Esophagus squamous epithelium (tissue), 5 donors: ENCODE measurements at places on chromosomes 5 and 9.

GRCh38 chr5:39698838-39699560 is 274.2 kb upstream of the DAB2 start:
- DNase-seq = no peak

GRCh38 chr9:126743041-126743440 is 61.8 kb upstream of the ZBTB43 start:
- DNase-seq = no peak

DNA sequence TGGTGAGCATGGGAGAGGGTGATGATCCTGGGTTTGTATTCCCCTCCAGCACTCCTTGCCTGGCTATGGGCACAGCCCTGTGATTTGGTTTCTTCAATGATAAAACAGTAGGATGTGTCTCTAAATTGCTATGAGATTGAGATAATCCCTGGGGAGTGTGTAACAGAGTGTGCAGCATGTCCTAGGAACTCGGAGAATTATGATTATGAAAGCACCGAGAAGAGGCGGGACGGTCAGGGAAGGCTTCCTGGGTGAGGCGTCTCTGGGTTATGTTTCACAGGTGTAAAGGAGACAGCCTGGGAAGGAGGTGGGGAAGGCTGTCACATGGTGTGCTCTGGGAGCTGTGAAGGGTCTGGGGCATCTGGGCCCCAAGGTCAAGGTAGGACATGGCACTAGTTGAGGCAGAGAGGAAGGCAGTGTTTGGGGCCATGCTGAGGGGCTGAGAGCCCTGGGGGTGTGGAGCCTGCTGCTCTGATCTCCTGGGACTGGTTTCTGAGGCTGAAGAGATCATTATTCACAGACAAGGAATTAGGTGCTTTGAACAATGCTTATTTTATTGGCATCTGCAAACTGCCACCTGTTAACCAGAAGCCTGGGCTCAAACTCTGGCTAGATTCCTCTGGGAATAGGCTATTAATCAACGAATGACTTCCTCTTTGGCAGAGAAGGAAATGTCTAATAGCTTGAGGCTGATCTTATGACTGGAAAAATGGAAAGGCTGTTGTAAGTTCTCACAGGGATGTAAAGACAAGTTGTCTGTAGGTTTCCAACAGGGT is 73.8 kb upstream of the IL12B start:
- DNase-seq = no peak

- DNase-seq = no peak
These were observed 17.4 kb upstream of the FLT4 start for GRCh38 chr5:180666812-180667211.

GRCh38 chr9:1879501-1879900 is 135.6 kb upstream of the SMARCA2 start:
- no peak for DNase-seq

DNA sequence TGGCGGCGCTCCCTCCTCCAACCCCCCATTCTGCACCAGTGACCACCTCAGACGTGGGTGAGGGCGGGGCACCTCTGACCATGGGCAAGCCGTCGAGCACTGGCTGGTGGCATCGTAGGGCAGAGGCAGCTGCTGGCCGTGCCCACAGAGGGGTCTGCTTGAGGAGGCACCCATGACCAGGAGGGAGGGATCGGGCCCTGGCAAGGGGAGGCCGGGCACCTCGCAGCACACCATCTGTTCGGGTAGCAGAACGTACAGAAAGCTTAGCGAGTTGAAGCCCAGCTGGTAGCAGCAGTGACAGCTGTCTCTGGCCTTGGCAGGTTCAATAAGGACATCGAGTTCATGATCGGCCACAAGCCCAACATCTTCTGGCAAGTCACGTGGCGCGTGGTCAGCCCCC is 4.3 kb upstream of the SLC6A18 start:
- DNase-seq = no peak

- DNase-seq = no peak
These were observed 4.6 kb downstream of the SLC35A4 start for GRCh38 chr5:140569197-140569596.

DNA sequence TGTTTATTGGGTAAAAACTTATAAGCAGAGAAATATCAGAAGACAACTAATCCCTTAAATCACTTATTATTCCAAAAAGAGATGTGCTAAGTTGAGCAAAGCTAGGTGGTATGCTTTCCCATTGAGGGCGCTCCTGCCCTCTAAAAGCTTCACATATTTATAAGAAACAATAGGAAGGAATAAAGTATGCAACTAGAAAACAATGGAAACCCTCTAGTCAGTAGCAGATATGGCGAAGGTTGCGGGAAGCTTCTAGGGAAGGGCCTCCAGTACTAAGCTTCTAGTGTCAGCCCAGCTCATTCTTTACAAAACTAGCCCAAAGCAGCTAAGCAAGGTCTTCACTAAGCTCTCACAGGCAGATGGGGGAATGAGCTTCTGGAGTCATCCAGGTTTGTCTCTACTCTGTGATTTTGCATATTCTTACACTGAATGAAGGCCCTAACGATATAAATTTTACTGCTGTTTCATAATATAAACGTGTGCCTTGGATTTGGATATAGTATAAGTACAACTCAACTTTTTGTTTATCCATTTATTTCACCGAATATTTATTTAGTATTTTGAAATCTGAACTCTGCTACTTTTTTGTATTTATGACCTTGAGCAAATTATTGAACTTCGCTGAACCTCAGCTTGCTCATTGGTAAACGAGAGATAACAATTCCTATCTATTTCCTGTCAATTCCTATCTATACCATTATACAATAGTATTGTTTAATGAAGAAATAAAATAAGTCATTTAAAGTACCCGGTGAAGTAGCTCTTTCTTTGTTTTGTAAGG is 571.4 kb downstream of the ELAVL2 start:
- DNase-seq = no peak

GRCh38 chr9:101435601-101436079 is at the start of gene ALDOB:
ALDOB (minus strand) TSS chr9:101435774; CDS start chr9:101430887, 4,887 bp downstream.
- no peak for DNase-seq

- no peak for DNase-seq
These were observed 30.0 kb upstream of the SLC12A7 start for GRCh38 chr5:1141834-1142233.

GRCh38 chr5:109898269-109899162 is 208.8 kb downstream of the MAN2A1 start:
- DNase-seq = no peak

DNA sequence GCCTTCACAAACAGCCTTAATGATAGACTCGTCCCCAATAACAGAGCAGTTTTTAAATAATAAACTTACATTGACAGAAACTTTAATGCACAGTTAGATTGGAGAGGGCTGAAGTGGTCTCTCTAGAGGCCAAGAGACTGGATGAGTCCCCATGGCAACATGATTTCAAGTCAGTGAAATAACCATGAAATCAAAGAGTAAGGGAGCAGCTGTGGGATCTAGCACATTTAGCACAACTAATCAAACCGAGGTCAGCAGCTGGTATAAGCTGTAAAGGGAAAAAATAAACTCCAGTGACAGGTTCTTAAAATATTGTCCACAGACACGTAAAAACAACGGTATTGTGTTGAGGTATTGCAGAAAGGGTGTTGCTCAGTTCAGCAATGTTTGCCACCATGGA is 916.6 kb downstream of the DNAH5 start:
- DNase-seq = no peak

GRCh38 chr9:110912419-110913291 is 125.6 kb downstream of the LPAR1 start:
- DNase-seq = no peak

- no peak for DNase-seq
These were observed 69.3 kb downstream of the SNX30 start for GRCh38 chr9:112819635-112820496.

DNA sequence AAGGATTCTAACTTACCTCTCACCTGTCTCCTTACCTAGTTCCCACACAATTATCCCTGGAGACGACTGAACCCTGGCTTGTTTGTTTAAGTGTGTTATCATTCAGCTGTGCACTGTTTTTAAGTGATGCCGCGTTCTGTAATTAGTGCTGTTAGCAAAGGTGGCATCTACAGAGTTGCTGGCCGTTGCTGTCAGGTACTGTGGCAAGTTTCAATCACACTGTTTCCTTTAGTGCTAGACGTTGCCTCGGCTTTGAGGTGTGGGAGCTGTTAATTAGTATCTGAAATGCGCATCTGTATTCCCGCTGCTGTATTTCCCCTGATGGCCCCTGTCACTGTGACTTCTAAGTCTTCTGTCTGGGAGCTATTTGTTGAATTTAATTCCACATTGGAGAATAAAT is 193.8 kb upstream of the GAS1 start:
- DNase-seq = no peak

DNA sequence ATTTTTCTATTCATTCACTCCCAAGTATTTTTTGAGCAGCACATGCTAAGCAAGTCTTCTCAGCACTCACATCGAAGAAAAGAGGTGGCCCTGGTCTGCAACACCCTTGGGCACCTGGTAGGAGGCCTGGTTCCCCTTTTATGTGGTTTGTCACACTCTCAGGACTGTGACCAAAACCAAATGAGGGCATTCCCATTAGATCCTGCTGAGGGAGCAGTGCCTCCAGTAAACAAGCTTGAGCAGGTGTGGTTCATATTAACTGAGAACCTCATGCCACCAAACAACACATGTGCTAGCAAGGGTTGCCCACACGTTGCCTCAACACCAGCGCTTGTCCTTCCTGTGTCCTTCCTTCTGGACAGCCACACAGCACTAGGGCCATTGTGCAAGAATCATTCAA is 26.9 kb upstream of the SYK start:
- DNase-seq = no peak

DNA sequence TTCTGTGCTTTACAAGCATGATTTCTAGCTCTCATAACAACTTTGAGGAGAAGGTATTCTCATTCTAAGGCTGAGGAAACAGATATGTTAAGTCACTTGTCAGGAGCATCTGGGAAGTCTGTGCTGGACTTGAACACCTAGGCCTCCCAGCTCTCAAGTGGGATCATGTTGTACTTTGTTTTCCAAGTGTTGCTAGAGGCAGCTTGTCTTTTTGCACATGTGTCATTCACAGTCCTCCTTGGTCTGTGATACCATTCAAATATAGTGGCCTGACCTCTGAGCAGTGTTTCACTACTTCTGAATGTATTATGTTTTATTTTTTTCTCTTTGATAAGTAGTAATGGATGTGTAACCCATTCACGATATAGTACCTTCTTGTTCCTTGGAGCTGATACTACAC is 21.2 kb downstream of the ZSWIM6 start:
- no peak for DNase-seq

DNA sequence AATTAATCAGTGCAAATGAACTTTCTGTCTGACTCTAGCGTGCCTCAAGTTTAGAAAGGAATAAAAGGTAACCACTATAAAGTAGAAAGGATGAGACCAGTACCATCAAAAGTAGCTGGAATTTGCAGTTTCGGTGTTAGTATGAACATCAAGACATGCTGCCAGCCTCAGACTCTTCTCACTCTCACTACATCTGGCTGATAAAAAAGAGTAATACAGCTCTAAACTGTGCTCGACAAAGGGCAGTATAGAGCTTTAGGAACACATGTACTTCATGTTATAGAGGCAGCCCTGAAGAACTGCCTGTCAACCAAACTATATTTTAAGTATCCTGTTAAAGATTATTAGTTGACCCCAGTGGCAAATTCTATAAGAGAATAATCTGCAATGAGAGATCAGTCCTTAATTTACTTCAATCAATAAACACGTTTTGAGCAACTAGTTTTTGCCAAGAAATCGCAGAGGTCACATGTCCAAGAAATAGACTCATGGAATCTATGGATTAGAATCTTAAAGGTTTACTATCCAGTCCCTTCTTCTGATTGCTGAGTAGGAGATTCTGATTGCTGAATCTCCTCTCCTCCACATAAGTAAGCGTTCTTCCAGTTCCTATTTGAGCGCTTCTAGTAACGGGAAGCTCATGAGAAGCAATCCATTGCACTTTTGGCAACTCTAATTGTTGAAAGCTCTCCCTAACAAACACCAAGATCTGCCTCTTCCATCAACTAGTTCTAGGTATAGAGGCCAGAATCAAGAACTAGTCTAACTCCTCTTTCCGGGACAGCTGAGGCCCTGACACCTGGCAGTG is 941 bp downstream of the XPA start:
- DNase-seq = no peak

DNA sequence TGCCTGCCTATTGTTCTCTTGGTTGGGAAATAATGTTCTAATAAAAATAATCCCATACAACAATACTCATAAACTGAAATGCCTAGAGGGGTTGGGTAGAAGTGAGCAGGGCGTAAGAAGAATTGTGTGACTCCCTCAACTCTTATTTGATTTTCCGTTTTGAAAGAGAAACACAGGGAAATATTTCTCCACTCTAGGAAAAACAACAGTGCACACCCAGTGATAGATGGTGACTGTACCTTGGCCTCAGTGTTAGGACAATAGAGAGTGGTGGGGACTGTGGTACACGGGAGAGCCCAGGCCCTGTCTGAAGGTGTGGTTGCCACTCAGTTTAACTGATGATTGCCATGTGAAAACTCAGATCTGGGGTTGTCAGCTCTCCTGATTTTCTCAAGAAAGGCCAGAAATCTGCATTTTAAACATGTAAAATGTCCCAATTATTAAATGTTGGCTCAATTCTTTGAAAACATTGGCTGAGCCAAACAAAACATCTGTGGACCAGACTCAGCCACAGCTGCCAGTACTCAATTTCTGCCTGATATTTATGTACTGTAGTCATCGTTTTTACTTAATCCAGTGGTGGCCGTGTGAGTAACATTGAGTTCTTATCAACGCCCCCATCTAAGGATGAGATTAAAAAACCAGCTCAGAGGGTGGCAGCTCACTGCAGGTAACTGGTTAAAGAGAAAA is 103.8 kb upstream of the ZNF618 start:
- no peak for DNase-seq
